ENCODE measurements at places on chromosomes 13 and 19.
A peak's percentile ranks its signal among the peaks of the same experiment; 100 is the strongest.

GRCh38 chr13:98344392-98344791 is 167.3 kb upstream of the RNF113B start:
- no peaks in the 10 kb centered on the region for H3K36me3 ChIP-seq
- H3K4me1 ChIP-seq = no peaks in the 10 kb centered on the region
- no peak overlapping the region for H3K4me3 ChIP-seq
- DNase-seq = no peak
- no peaks in the 10 kb centered on the region for H3K27me3 ChIP-seq
- no peak overlapping the region for H3K27ac ChIP-seq

- no peaks in the 10 kb centered on the region for H3K4me1 ChIP-seq
- no peak overlapping the region for H3K27ac ChIP-seq
- no peaks in the 10 kb centered on the region for H3K27me3 ChIP-seq
- H3K36me3 ChIP-seq = no peaks in the 10 kb centered on the region
Measured at GRCh38 chr13:53327680-53328315, 299.2 kb downstream of the OLFM4 start.

GRCh38 chr19:1748115-1748872 is 5.0 kb upstream of the ONECUT3 start:
- H3K27ac ChIP-seq = no peak overlapping the region
- no peak for DNase-seq
- H3K4me3 ChIP-seq = no peak overlapping the region
- no peaks in the 10 kb centered on the region for H3K4me1 ChIP-seq

- H3K4me1 ChIP-seq = no peaks in the 10 kb centered on the region
- no peaks in the 10 kb centered on the region for H3K36me3 ChIP-seq
- H3K4me3 ChIP-seq = no peak overlapping the region
- no peak overlapping the region for H3K27ac ChIP-seq
- DNase-seq = no peak
Measured at GRCh38 chr13:41403983-41404382, 53.4 kb upstream of the RGCC start.

DNA sequence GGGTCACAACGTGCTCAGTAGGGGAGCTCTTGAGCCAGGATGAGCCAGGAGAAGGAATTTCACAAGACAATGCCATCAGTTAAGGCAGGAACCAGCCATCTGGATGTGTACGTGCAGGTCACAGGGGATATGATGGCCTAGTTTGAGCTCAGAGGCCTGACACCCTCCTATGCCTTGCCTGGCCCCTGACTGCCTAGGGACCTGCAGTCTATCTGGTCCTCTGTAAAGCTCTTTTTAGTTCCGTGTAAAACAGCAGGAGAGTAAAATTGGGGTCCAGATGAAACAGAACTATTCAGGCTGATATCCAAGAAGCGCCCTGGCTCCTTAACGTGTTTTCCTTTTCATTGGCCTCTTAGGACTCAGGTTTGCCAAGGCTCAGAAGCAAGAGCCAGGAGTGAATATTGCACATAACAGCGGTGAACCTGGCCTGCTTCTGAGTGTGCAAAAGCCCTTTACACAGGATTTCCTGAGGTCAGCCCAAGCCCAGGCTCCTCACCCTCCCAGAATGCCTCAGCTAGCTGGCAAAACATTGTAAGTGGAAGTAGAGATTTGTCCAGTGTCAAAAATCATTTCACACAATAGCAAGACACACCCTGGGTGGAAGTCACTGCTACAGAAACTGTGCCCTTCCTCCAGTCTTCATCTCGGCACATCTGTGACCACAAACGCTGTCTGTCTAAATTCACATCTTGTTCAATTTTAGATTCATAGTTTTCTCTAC is 777.2 kb downstream of the UQCRFS1 start:
- H3K4me3 ChIP-seq = no peak overlapping the region
- H3K27me3 ChIP-seq = no peaks in the 10 kb centered on the region
- H3K36me3 ChIP-seq = no peaks in the 10 kb centered on the region
- DNase-seq = peak; percentile 32
- peaks cover 22% of the 10 kb centered on the region for H3K4me1 ChIP-seq
- H3K27ac ChIP-seq = peak overlapping the region; percentile 86

GRCh38 chr19:2129022-2129421 is 22.3 kb downstream of the AP3D1 start:
- DNase-seq = no peak
- H3K36me3 ChIP-seq = peaks cover 72% of the 10 kb centered on the region
- H3K4me1 ChIP-seq = no peaks in the 10 kb centered on the region
- H3K27ac ChIP-seq = no peak overlapping the region
- no peak overlapping the region for H3K4me3 ChIP-seq

GRCh38 chr19:29836409-29836825 is 24.6 kb downstream of the CCNE1 start:
- peaks cover 28% of the 10 kb centered on the region for H3K4me1 ChIP-seq
- H3K27ac ChIP-seq = no peak overlapping the region
- no peaks in the 10 kb centered on the region for H3K36me3 ChIP-seq
- DNase-seq = no peak
- H3K4me3 ChIP-seq = no peak overlapping the region
- peaks cover 22% of the 10 kb centered on the region for H3K27me3 ChIP-seq

- H3K36me3 ChIP-seq = no peaks in the 10 kb centered on the region
- H3K27ac ChIP-seq = no peak overlapping the region
- H3K4me1 ChIP-seq = no peaks in the 10 kb centered on the region
- H3K4me3 ChIP-seq = peak overlapping the region; percentile 13
Measured at GRCh38 chr19:53982611-53983010, 8.8 kb upstream of the CACNG6 start.

- peaks cover 15% of the 10 kb centered on the region for H3K4me1 ChIP-seq
- H3K36me3 ChIP-seq = no peaks in the 10 kb centered on the region
- H3K27me3 ChIP-seq = no peaks in the 10 kb centered on the region
- DNase-seq = peak; percentile 72
Measured at GRCh38 chr13:50494138-50494537, 349.4 kb downstream of the DLEU7 start.

- no peak for DNase-seq
- H3K27ac ChIP-seq = no peak overlapping the region
- H3K4me1 ChIP-seq = no peaks in the 10 kb centered on the region
- H3K4me3 ChIP-seq = no peak overlapping the region
- no peaks in the 10 kb centered on the region for H3K27me3 ChIP-seq
Measured at GRCh38 chr13:103210348-103210747, 144.1 kb upstream of the SLC10A2 start.

GRCh38 chr13:113273321-113273720 is 23.7 kb upstream of the LAMP1 start:
- H3K4me3 ChIP-seq = no peak overlapping the region
- DNase-seq = no peak
- H3K4me1 ChIP-seq = no peaks in the 10 kb centered on the region
- H3K27ac ChIP-seq = no peak overlapping the region

DNA sequence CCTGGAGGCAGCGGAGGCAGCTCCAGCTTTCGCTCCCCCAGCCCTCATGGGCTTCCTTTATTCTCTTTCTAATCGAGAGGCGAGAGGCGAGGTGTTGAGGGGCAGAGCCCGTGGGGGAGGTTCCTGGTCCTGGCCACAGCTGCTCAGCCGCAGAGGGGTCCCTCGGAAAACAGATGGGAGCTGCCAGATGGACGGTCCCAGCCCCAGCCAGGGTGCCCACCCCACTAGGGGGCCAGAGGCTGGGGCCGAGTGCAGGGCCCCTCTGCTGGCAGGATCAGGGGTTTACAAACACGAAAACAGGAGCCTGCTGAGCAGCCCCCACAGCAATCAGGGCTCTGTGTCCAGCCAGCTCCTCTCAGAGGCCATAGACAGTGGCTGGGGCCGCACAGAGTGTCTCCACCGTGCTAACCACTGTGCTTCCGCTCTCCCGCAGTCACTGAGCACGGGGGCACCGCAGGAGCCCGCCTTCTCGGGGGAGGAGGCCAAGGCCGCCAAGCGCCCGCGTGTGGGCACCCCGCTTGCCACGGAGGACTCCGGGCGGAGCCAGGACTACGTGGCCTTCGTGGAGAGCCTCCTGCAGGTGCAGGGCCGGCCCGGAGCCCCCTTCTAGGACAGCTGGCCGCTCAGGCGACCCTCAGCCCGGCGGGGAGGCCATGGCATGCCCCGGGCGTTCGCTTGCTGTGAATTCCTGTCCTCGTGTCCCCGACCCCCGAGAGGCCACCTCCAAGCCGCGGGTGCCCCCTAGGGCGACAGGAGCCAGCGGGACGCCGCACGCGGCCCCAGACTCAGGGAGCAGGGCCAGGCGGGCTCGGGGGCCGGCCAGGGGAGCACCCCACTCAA is 182.2 kb downstream of the KDM4B start:
- H3K27me3 ChIP-seq = no peaks in the 10 kb centered on the region
- DNase-seq = no peak
- H3K27ac ChIP-seq = no peak overlapping the region
- H3K4me3 ChIP-seq = no peak overlapping the region
- peaks cover 38% of the 10 kb centered on the region for H3K36me3 ChIP-seq

- H3K27ac ChIP-seq = no peak overlapping the region
- no peaks in the 10 kb centered on the region for H3K36me3 ChIP-seq
- H3K4me1 ChIP-seq = no peaks in the 10 kb centered on the region
- no peaks in the 10 kb centered on the region for H3K27me3 ChIP-seq
- no peak overlapping the region for H3K4me3 ChIP-seq
Measured at GRCh38 chr19:18626906-18627305, 9.9 kb upstream of the KLHL26 start.

DNA sequence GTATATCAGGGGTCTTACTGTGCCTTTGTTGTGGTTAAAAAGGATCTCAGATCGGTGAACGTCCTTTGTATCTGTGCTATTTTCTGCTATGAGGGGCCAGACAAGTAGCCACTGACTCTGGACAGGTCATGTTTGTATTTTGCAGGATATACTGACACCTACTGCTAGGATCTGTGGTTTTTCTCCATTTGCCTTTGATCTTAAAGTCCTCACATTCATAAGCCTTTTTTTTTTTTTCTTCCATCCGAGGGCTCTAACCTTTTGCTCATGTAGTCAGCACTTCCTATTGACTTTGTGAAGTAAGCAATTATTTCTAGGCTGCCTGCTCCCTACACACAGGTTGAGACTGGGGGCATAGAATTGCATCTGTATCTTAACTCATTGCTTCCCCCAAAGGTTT is 106.2 kb downstream of the SLITRK5 start:
- no peaks in the 10 kb centered on the region for H3K4me1 ChIP-seq
- H3K27me3 ChIP-seq = no peaks in the 10 kb centered on the region
- no peak overlapping the region for H3K27ac ChIP-seq
- H3K4me3 ChIP-seq = no peak overlapping the region
- no peaks in the 10 kb centered on the region for H3K36me3 ChIP-seq

GRCh38 chr13:72839831-72840426 is 58.0 kb downstream of the PIBF1 start:
- peak; percentile 26 for DNase-seq
- peaks cover 5% of the 10 kb centered on the region for H3K36me3 ChIP-seq
- no peaks in the 10 kb centered on the region for H3K4me1 ChIP-seq

DNA sequence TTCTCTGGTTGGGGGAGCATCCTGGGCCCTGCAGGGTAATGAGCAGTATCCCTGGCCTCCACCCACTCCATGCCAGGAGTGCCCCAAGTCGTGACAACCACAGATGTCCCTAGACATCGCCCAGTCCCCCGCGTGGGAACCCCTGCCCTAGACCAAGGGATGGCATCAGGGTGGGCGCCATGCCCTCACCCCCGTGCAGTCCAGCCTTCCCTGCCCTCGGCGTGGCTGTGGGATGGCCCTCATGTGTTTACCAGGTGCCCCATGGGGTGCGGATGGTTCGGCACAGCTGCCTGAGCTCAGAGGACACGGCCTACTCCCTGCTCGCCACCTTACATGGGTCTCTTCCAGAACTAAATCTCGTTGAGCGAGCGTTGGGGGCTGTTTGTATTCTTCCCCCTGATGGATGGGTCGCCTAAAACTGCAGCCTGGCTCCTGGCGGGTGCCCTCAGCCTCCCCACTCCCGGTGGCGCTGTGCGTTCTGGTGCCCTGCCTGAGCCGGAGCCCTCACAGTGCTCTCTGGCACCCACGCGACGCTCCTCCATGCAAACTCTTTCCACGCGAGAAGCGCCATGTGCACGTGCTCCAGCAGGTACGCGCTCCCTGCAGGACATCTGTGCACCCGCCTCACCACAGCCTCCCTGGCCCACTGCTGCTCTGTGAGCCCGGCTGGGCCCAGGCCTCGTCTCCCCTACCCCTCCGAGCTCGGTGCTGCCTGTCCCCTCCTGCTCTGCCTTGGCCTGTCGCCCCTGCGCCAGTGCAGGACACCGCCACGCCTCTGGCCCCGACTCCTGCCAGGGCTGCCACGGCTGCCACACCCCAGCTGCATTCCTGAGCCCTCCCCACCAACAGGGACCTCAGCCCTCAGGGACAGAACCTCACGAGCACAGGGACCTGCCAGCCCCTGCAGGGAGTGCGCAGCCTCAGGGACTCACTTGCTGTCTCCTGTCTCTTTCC is 145.0 kb downstream of the KDM4B start:
- H3K36me3 ChIP-seq = peaks cover 12% of the 10 kb centered on the region
- no peak for DNase-seq
- no peak overlapping the region for H3K4me3 ChIP-seq

DNA sequence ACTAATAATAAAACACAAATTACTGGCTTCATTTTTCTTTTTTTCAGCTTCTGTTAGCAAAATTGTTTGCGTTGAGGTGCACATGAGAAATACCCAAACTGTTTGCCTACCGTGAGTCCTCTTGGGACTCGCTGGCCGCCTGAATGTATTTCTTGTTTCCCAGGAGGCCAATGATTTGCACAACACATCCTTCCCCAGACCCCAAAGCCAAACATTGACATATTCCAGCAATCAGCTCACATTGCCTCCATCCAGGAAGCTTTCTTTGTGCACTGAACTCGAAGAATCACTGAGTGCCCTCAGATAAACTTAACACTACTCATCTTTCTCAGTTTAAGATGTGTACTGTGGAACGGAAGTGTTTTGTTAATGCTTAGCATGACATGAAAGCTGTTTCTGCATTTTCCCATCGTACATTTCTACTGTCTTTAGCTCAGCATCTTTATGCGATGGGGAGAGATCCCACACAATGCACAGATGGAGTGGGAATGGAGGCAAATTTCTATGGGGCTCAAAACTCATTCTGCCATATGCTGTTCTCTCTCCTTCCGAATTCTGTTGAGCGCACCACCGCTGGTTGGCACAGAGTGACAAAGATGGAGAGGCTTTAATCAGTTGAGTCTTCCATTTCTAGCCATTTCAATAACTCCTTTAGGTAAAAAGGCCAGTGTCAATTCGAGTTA is 399.5 kb downstream of the RFC3 start:
- H3K4me3 ChIP-seq = no peak overlapping the region
- no peaks in the 10 kb centered on the region for H3K27me3 ChIP-seq
- no peak overlapping the region for H3K27ac ChIP-seq
- no peak for DNase-seq
- no peaks in the 10 kb centered on the region for H3K4me1 ChIP-seq
- H3K36me3 ChIP-seq = no peaks in the 10 kb centered on the region

GRCh38 chr13:47076500-47076899 is 179.6 kb upstream of the HTR2A start:
- no peak overlapping the region for H3K27ac ChIP-seq
- H3K4me3 ChIP-seq = no peak overlapping the region
- DNase-seq = no peak

GRCh38 chr13:47399599-47399998 is 502.7 kb upstream of the HTR2A start:
- H3K36me3 ChIP-seq = no peaks in the 10 kb centered on the region
- no peak overlapping the region for H3K27ac ChIP-seq
- no peak for DNase-seq
- H3K27me3 ChIP-seq = no peaks in the 10 kb centered on the region
- no peak overlapping the region for H3K4me3 ChIP-seq
